Hematopoietic multipotent progenitor cell (in vitro differentiated cells): ENCODE measurements at places on chromosomes 6 and 20. TPM values are rescaled to one million over a fixed set of nuclear protein-coding genes. Genes with fewer than 3 reads are reported as not detected.
A peak's percentile ranks its signal among the peaks of the same experiment; 100 is the strongest.

DNA sequence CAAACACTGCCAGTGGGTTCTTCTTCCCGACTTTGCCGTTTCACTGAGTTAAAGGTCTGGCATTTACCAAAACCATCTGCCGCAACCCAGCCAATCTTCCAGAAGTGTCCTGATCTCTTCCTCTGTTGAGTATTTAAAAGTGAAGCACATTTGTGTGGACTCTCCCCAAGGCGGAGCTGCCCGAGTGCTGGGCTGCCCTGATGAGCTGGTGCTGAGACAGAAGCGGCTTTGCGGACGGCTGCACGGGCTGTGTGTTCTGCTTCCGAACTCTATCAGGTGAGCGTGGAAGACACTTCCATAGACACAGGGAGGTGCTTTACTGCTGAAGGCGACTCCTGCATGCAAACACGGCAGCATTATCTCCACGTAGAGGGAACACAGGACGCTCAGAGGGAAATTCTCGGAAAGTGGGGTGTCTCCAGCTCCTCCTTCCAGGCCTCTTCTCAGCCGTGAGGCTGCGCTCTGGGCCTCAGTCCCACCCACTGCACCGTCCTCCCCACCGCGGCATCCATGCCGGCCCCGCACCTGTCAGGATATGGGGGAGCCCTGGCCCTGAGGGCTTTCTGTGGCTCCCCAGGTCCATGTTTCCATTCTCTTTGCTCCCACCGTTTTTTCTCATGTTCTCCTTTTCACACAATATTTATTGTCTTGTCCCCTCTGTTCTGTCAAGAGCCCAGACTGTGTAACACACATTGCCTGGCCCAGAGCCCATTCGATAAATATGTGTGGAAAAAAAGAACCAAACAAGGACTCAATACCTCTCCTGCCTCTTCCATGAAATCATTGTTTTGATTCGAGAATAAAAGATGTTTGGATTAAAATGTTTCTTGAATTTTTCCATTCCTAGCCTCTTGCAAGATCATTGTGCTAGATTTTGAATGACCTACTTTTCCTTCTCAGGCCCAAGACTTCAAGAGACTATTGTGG, 205.1 kb downstream of the DLL1 start:
- DNase-seq: no peak

DNA sequence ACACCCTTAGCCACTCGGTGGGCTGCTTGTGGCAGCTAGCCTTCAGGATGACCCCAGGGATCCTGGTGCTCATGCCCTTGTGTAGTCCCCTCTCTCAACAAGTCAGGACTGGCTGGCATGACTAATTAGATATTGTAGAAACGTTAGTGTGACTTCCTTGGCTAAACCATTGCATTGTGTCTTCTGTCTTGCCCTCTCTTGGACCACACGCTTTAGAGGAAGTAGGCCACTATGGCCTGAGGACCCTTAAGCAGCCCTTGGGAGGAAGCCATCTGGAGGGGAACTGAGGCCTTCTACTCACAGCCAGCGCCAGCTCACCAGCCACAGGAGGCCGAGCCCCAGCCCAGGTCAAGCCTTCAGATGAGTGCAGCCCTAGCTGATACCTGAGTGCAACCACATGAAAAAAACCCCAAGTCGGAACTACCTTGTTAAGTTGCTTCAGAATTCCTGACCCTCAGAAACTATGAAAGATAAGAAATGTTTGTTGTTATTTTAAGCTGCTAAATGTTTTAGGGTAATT, 10.1 kb downstream of the ANGPT4 start:
- no peak for DNase-seq

GRCh38 chr6:25122001-25122400, 157.2 kb upstream of the CARMIL1 start:
- DNase-seq: no peak

DNA sequence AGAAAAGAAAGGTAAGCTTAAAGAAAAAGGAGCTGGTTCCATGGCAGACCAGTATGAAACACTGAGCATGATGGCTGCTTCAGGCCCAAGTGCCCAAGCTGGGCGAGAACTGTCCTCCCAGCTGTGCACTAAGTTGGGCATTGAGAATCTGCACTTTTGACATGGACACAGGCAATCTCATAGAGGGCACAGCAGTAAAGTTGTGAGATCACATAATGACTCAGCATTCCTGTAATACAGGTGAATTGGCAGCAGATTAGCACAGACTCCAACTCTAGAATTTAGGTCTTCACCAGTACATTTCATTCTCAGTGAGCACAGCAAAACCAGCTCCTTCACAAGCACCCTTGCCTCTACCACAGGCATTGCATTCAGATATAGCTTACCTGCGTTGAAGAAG, 343.4 kb downstream of the PKHD1 start:
- DNase-seq: no peak

The RCAN2 gene
- total RNA-seq: under 0.01 TPM

- peak; percentile 52 for DNase-seq
These were observed 5.2 kb upstream of the BPIFA2 start for GRCh38 chr20:33162753-33163152.

DNA sequence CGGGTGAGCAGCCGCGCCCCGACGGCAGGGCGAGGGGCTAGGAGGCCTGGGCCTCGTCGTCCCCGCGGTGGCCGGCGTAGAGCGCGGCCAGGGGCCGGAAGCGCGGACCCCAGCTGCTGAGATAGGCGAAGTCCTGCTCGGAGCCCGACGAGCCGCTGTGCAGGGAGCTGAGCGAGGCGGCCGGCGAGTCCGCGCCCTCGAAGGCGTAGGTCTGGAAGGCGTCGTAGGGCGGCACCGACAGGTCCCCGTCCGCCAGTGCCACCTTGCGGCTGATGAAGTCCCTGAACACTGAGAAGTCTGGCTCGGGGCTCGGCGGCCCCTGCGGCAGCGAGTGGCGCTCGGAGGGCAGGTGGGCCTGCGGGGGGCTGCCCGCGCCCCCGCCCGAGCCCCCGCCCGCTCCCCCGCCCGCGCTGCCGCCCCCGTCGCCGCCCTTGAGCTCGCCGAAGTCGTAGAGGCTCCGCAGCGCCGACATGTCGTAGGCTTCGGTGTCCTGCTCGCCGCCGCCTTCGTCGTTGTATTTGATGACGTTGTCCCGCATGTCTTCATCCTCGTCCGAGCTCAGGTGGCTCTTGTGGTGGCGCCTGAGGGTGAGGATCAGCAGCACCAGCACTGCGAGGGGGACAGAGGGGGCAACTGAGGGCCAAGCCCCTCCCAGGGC, 56.5 kb downstream of the CD40 start:
- peak; percentile 37 for DNase-seq

- no peak for DNase-seq
These were observed 162.8 kb downstream of the TENT5A start for GRCh38 chr6:81589465-81590313.

DNA sequence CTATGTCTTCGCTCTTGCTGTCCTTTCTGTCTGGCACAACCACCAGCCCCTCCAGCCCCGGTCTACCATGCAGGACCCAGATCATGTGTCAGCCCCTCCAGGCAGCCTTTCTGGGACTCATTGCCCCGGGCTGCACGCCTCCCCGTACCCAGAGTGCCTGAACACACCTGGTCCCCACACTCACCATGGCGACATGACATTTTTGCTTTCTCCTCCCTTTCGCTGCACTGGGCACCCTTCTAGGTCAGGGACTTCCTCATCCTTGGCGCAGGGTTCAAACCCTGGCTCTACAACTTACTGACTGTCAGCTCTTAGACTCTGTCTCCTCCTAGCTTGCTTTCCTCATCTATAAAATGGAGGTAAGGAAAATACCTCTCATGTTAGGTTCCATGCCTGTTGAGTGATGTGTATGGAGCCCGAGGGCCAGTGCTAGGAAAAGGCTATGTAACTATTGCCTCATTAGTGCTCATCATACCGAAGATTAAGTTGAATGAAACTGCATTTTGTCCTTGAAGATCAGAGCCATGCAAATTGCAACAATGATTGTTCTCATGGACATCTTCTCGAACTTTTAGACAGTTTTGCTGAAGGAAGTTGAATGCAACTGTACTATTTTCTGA, 49.7 kb upstream of the TIAM2 start:
- DNase-seq: no peak

The FNDC11 gene
- 1.3 TPM for total RNA-seq

GRCh38 chr6:163835439-163836171, 421.1 kb downstream of the QKI start:
- DNase-seq: no peak

DNA sequence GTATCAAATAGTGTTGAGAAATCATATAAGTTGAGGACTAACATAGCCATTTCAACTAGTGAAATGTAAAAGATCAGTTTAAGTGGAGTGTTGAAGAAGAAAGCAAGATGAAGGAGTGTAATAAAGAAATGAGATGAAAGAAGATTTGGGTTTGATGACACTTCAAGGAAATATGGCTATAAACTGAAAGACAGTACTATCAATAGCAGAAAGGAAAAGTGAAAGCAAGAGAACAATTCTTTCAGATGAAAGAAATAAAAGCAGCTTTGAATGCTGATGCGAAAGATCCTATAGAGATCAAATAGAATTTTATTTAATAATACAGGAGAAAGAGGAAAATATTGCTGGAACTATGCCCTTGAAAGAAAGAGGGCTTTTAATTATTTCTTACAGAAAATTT, 92.8 kb upstream of the PRSS16 start:
- no peak for DNase-seq

GRCh38 chr20:40688129-40689099, 622 bp downstream of the MAFB start:
- DNase-seq: no peak

- DNase-seq: no peak
These were observed 227.5 kb upstream of the MYLIP start for GRCh38 chr6:15901141-15902115.

GRCh38 chr6:81621816-81622395, 130.6 kb downstream of the TENT5A start:
- no peak for DNase-seq

DNA sequence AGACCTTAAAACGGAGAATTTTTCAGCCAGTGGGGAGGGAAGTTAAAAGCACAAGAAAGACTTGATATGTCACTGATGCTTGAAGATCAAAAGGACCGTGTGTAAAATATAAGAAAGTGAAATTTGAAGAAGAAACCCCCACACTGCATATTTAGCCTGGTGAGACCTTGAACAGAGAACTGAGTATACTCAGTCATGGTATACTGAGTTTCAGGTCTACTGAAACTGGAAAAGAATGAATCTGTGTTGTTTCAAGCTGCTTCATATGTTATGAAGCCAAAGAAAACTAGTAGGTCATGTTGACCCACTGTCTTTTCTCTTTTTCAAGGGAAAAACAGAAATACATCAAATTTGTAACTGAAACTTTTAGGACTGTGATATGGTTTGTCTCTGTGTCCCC, 443.8 kb upstream of the GJE1 start:
- no peak for DNase-seq

- DNase-seq: no peak
These were observed 31.2 kb upstream of the NFATC2 start for GRCh38 chr20:51573576-51574243.

The APCDD1L gene
- total RNA-seq: under 0.01 TPM

The CALHM5 gene
- total RNA-seq: under 0.01 TPM

The BPI gene
- total RNA-seq: 0.27 TPM
